ENCODE measurements at places on chromosomes 7 and 10.

DNA sequence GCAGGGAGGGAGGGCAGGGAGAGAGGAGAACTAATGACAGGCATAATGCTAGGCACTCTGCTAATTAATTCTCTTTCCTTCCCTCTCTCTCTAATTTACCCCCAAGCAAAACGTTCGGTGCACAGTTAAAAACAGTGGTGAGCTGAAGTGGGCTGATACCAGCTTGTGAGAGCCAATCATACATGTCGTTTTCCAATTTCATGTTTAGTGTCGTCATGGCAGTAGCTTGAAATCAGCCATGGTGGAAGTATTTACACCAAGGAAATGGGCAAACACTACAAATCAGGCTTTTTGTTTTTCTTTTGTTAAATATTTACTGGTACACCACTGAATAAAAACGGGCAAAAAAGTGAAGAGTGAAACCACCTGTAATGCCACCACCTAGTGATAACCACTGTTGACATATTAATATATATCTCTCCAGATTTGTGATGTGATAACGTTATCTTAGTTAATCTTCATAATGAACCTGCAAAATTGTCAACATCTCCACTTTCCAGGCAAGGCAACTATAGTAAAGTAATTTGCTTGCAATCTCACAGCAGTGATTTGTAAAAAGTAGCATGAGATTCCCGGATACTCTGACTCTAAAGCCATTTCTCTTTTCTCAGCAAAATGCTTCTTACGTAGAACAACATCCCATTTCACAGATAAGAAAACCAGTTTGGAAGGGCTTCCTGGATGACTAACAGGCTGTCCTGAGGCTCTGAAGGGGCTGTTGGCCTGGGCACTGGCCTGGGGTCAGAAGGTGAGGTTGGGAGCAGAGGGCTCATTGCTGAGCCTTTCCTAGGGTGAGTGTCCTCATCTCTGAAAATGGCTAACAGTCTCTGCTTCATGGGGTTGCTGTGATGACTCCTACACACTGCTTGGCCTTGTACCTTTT is 83.7 kb downstream of the ATXN7L1 start:
- DNase-seq, result no peak

DNA sequence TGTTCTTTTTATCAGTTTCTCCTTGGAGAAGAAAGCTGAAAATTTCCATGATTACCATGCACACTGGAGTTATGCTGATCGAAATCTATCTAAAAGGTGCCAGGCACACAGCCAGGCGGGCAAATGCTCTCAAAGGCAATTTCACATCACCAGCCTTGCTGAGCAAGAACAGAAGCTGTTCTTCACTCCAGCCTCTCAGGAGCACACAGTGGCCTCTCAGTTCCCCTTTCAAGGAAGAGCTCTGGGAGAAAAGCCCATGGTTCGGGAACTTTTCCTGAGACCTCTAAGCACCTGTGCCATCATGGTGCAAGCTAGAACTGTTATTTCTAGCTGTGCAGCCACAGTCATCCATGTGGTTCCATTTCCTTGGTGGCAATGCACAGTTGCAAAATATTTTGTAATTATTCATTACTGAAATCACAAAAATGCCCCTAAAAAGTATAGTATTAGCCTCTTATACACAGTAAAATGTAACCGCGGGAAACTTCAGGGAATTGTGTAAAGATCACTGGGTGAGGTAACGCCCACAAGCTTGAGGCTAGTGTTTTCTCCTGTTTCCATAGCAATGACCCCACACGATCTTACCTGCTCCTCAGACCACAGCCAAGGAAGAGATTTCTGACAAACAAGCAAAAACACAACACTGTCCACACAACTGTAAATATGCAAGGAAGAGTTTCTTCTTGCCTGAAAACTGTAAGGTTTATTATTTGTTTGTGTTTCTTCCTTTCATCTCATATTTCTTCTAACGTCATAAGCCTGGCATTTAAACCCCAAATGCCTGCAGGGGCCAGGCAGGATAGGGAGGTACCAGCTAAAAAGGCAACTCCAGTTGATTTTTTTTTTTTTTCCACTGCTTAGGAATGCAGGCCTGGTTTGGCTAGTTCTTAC is 121.2 kb downstream of the FAM107B start:
- DNase-seq, result no peak

GRCh38 chr10:127945341-127945758 is 38.4 kb downstream of the PTPRE start:
- DNase-seq, result no peak

- DNase-seq, result no peak
Measured at GRCh38 chr7:28573059-28573553, 160.8 kb downstream of the CREB5 start.

GRCh38 chr10:93079663-93080349 is 6.1 kb downstream of the CYP26A1 start:
- no peak for DNase-seq

GRCh38 chr7:158595068-158595467 is 7.4 kb upstream of the PTPRN2 start:
- peak; percentile 61 for DNase-seq

- DNase-seq, result no peak
Measured at GRCh38 chr7:33258491-33258951, 129.2 kb downstream of the BBS9 start.

All from iPS DF 6.9 (cell line).